ENCODE measurements at places on chromosomes 3 and 15. TPM values are rescaled to one million over a fixed set of nuclear protein-coding genes. Genes with fewer than 3 reads are reported as not detected.

DNA sequence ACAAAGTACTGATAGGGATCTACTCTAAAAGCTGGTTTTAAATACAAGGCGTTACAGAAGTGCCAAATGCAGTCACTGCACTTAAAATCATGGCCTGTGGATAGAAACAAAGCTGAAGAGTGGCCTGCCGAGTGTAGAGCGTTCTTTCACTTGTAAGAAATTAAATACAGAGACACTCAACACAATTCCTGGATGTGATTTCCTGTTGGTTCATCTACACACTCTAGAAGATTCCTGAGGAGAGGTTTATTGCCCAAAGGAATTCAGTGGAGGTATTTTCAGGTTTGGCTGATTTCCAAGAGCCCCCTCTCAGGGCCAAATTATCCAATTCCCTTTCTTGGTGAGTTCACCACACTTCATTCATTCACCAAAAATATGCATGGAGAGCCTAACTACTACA, 200.3 kb upstream of the IL12A start:
- H3K36me3 ChIP-seq: no peaks in the 10 kb centered on the region
- peaks cover 51% of the 10 kb centered on the region for H3K4me1 ChIP-seq

GRCh38 chr3:153144071-153144470, 18.0 kb upstream of the RAP2B start:
- no peaks in the 10 kb centered on the region for H3K27me3 ChIP-seq
- no peaks in the 10 kb centered on the region for H3K36me3 ChIP-seq
- H3K4me1 ChIP-seq: peaks cover 33% of the 10 kb centered on the region
- peak overlapping the region; percentile 90 for H3K27ac ChIP-seq

GRCh38 chr15:40743921-40744814, 10.9 kb downstream of the RMDN3 start:
- peak overlapping the region; percentile 33 for H3K27ac ChIP-seq
- H3K27me3 ChIP-seq: no peaks in the 10 kb centered on the region
- peaks cover 62% of the 10 kb centered on the region for H3K36me3 ChIP-seq
- peak; percentile 88 for DNase-seq

DNA sequence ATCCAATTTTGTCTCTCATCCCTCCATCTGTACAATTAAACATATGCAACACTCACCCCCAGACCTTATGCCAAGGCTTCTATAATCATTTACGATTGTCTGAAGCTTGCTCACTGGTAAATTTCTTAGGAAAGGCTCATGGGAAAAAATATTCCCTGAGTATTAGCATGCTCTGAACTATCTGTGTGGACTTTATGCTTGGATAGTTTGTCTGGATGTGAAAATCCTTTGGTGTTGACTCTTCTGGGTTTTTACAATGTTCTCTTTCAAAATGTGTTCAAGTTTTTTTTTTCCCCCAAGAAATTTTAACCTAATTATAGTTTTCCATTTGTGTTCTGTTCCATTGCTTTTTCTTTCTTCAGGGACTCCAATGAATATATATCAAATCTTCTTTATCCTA, 19.9 kb upstream of the TTBK2 start:
- no peak overlapping the region for H3K27ac ChIP-seq
- H3K4me3 ChIP-seq: no peak overlapping the region
- peaks cover 17% of the 10 kb centered on the region for H3K36me3 ChIP-seq
- H3K27me3 ChIP-seq: no peaks in the 10 kb centered on the region
- no peak for DNase-seq

- no peak for DNase-seq
- H3K27ac ChIP-seq: no peak overlapping the region
- H3K4me1 ChIP-seq: no peaks in the 10 kb centered on the region
- no peaks in the 10 kb centered on the region for H3K27me3 ChIP-seq
Measured at GRCh38 chr3:153633407-153633806, 471.4 kb downstream of the RAP2B start.

GRCh38 chr3:22284559-22284958, 533.5 kb upstream of the ZNF385D start:
- no peak overlapping the region for H3K4me3 ChIP-seq
- DNase-seq: peak; percentile 39
- H3K27ac ChIP-seq: peak overlapping the region; percentile 24

DNA sequence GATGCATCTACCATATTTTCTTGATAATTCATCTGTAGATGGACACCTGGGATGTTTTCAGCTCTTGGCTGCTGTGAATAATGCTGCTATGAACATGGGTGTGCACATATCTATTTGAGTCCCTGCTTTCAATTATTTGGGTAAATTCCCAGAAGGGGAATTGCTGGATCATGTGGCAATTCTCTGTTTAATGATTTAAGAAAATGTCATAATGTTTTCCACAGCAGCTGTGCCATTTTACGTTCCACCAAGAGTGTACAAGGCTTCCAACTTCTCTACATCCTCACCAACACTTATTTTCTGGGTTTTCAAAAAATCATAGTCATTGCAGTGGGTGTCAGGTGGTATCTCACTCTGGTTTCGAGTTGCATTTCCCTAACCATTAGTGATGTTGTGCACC, 64.4 kb downstream of the NSMCE3 start:
- H3K4me1 ChIP-seq: no peaks in the 10 kb centered on the region
- DNase-seq: no peak
- H3K36me3 ChIP-seq: no peaks in the 10 kb centered on the region
- peaks cover 65% of the 10 kb centered on the region for H3K27me3 ChIP-seq
- no peak overlapping the region for H3K4me3 ChIP-seq

GRCh38 chr15:62783303-62783957, 259.1 kb upstream of the TPM1 start:
- H3K4me3 ChIP-seq: no peak overlapping the region
- H3K36me3 ChIP-seq: peaks cover 11% of the 10 kb centered on the region
- DNase-seq: peak; percentile 61
- H3K27ac ChIP-seq: peak overlapping the region; percentile 59
- H3K27me3 ChIP-seq: no peaks in the 10 kb centered on the region

GRCh38 chr3:2343031-2343682, 244.5 kb downstream of the CNTN4 start:
- peaks cover 6% of the 10 kb centered on the region for H3K36me3 ChIP-seq
- H3K4me1 ChIP-seq: no peaks in the 10 kb centered on the region
- DNase-seq: no peak

GRCh38 chr15:68192804-68193486, 12.2 kb downstream of the CALML4 start:
- DNase-seq: no peak
- H3K27me3 ChIP-seq: no peaks in the 10 kb centered on the region
- H3K4me3 ChIP-seq: no peak overlapping the region
- no peak overlapping the region for H3K27ac ChIP-seq
- peaks cover 13% of the 10 kb centered on the region for H3K4me1 ChIP-seq

DNA sequence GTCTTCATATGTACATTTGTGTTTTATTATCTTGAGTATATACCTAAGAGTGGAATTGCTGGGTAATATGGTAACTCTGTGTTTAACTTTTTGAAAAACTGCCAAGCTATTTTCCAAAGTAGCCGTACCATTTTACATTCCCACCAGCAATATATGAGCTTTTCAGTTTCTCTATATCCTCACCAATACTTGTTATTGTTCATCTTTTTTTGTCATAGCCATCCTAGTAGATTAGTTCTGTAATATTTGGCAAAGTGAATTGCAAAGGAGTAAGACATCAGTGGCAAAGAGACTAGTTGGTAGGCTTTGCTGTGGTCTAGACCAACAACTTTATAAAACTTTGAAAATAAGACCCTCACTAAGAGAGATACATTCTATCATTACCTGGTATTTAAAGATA, 21.4 kb downstream of the OXSR1 start:
- peaks cover 28% of the 10 kb centered on the region for H3K36me3 ChIP-seq
- DNase-seq: no peak
- no peak overlapping the region for H3K27ac ChIP-seq
- no peak overlapping the region for H3K4me3 ChIP-seq
- no peaks in the 10 kb centered on the region for H3K27me3 ChIP-seq

DNA sequence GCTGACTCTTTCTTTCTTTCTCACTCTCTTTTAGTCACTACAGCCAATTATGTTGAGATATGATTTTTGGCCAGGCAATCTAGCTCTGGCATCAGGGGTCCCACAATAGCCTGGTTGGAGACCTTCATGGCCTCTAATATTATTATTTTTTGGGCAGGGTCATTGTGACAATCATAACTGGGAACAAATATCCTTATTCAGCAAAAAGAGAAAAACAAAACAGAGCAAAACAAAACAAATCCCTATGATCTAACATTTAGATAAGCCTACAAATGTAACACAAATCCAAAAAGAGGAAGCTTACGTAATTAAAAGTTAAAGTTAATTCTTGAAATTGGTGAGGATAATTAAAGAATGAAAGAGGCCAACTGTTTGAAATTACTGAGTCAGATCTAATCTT, 640.0 kb downstream of the TUSC7 start:
- no peaks in the 10 kb centered on the region for H3K4me1 ChIP-seq
- DNase-seq: no peak
- no peaks in the 10 kb centered on the region for H3K36me3 ChIP-seq
- no peak overlapping the region for H3K4me3 ChIP-seq

GRCh38 chr15:57439128-57440027, 63.1 kb downstream of the CGNL1 start:
- H3K27me3 ChIP-seq: peaks cover 20% of the 10 kb centered on the region
- H3K27ac ChIP-seq: no peak overlapping the region
- no peak for DNase-seq
- no peak overlapping the region for H3K4me3 ChIP-seq
- no peaks in the 10 kb centered on the region for H3K4me1 ChIP-seq
- peaks cover 2% of the 10 kb centered on the region for H3K36me3 ChIP-seq

DNA sequence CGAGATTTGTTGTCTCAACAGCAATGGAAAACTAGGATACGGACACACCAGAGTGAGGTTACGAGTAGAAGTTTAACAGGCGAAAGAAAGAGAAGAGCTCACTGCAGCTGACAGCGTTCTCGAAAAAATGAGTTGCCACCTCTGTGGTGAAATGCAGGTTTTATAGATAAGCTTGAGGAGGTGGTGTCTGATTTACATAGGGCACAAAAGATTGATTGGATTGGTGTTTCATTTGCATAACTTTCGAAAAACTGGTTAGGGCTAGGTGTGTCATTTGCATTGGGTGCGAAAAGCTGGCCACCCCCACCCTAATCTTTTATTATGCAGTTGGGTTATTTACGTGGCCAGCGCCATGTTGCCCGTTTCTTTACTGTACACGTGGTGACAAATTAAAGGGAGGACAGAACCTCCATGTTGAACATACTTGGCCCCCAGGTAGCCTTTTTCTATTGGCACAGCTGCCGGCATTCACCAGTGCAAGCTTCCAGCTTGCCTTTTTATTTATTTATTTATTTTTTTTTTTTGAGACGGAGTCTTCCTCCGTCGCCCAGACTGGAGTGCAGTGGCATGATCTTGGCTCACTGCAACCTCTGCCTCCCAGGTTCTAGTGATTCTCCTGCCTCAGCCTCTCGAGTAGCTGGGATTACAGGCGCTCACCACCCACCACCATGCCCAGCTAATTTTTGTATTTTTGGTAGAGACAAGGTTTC, 8.3 kb downstream of the IFT122 start:
- H3K36me3 ChIP-seq: peaks cover 29% of the 10 kb centered on the region
- no peak overlapping the region for H3K27ac ChIP-seq
- no peaks in the 10 kb centered on the region for H3K27me3 ChIP-seq
- H3K4me1 ChIP-seq: peaks cover 11% of the 10 kb centered on the region
- no peak for DNase-seq
- H3K4me3 ChIP-seq: no peak overlapping the region

CTDSPL gene
- total RNA-seq: 38.8 TPM

RGMA gene
- total RNA-seq: 0.51 TPM

TRH gene
- not detected for total RNA-seq

CLDND1 gene
- 128 TPM for total RNA-seq

C3orf85 gene
- total RNA-seq: not detected

LRRC31 gene
- not detected for total RNA-seq

TRIM42 gene
- total RNA-seq: not detected

GOLGA8S gene
- 0.16 TPM for total RNA-seq
